Bone marrow (tissue), 2 donors: ENCODE measurements at places on chromosomes 11 and 22.
A peak's percentile ranks its signal among the peaks of the same experiment; 100 is the strongest.

- no peak for DNase-seq
Measured at GRCh38 chr22:37277384-37277783, 4.9 kb upstream of the CYTH4 start.

DNA sequence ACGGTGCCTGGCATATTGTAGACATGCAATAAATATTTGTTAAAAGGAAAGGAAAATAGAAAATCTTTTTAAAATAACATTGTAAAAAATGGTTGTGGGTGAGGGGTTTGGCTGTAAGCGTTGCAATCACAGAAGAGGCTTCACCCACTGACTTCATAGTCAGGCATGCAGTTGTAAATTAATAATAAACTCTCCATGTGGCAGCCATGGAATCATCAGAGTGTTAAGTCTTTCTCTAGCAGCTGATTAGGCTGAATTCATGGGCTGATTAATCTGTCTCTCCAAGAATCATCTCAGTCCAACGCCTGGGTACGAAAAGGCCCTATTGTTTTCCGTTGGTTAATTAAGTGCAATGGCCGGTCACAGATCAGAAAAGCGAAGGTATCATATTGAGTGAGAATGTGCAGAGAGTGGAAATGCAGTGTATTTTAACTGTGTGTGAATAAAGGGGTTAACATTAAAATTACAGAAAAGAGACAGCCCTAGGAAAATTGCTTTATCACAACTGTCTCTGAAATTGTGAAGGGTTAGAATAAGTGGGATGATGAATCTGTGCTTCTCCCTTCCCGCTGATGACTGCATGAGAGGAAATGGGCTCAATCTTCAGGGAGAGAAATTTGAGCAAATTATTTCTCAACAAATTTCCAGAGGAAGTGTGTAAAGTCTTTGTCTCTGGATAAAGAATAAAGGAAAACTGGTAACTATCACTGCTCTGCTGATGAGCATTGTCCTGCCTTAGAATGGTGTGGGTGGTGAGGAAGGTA lies 269.0 kb downstream of the FAM76B start:
- DNase-seq: no peak

- no peak for DNase-seq
Measured at GRCh38 chr11:17381156-17381555, 7.3 kb downstream of the KCNJ11 start.

DNA sequence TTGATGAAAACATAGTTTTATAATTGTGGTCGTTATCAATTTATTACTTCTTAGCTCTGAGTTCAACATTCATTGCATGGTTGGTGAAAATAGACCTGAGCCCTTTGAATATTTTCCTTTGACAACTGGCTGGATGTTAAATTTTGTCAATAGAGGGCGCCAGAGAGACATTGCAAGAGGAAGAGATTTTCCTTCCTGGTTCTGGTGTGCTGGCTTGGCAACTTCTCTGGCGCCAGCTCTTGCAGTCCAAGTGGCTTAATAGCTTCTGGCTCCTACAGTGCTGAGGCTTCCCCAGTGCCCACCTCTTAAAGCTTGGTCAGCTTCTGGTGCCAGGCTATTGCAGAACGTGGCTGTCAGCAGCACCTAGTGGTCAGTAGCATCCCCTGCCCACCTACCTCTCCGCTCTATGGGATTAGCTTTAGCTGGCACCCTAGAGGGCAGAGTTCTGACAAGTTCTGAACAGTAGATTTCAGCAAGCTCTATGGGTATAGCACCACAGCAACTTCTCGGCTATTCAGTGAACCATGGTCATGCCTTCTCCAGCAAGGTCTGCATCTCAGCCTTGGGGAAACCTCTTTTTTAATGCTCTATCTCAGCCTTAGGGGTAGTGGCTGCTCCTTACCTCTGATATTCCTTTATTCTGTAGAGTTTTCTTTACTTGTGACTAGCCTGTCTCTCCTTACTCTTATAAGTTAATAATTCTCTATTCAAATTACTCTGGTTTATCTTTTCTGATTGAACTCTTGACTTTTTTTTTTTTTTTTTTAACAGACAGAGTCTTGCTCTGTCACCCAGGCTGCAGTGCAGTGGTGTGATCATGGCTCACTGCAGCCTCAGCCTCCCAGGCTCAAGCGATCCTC lies 59.4 kb downstream of the ACER3 start:
- DNase-seq: peak; percentile 79

DNA sequence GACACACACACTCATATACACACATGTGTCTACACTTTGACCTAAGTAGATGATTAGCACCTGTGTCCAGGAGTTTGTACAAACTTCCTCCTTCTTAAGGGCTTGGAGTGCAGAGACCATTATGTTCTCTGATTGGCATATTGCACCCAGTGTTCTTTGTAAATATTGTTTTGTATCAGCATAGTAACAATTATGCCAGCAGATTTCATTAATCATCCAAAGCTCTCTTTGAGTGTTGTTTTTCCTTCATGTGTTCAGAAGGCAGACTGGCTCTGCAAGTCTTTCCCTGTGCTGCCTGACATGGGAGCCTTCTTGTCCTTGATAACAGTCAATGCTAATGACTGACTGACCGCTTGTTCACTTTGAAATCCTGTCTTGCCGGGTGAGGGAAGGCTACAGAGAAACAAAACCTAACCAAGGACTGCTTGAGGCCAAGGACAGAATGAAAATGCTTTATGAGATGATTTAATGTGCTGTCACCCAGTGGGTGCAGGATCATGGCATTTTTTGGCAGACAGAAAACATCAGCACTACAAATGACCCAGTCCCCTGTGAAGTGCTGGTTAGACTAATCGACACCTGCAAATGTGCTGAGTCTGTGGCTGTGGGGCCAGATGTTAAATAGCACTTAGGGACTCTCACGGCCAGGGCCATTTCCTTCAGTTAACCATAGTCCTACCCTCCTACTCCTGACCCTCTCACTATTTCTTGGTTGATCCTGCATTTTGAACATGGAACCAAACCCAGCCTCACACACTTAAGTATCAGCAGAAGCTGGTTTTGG lies 6.6 kb upstream of the BARX2 start:
- no peak for DNase-seq

DNA sequence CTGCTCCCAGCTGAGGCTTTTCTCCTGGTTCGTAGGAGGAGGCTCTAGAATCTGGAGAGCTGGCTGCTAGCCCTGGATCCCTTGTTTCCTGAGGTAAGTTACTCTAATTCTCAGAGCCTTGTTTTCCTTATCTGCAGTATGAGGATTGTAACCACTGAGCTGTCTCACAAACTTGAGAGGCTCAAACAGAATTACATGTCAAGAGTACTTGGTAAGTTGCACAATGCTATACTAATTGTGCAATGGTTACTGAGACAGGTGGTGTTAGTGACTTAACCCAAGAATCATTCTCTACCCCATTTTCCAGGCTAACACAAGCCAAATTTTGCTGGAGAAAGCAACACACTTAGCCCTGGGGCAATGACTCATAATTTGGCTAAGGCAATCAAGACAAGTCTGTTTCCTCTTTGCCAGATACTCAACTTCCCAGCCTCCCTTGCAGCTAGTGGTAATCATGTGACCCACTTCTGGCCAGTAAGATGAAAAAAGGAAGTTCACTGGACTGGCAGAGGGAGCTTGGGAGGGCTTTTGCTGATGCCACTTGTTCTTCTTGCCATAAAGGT lies 348.0 kb downstream of the TENM4 start:
- DNase-seq: no peak

GRCh38 chr11:76672431-76673175 lies 2.1 kb upstream of the LRRC32 start:
- DNase-seq: no peak

GRCh38 chr11:69120096-69120875 lies 35.4 kb upstream of the SMIM38 start:
- no peak for DNase-seq

- no peak for DNase-seq
Measured at GRCh38 chr22:42696331-42696967, 24.2 kb downstream of the A4GALT start.

- DNase-seq: no peak
Measured at GRCh38 chr11:124942466-124943253, 6.8 kb upstream of the HEPACAM start.

DNA sequence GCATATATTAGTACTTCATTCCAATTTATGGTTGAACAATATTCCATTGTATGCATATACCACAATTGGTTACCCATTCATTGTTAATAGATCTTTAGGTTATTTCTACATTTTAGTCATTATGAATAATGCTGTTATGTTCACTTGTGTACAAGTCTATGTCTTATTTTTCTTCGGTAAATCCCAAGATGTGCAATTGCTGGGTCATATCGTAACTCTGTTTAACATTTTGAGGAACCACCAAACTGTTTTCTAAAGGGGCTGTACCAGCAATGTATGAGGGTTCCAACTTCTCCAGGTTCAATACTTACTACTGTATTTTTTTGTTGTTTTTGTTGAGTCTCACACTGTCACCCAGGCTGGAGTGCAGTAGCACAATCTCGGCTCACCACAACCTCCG lies 33.1 kb downstream of the NUP98 start:
- DNase-seq: no peak

DNA sequence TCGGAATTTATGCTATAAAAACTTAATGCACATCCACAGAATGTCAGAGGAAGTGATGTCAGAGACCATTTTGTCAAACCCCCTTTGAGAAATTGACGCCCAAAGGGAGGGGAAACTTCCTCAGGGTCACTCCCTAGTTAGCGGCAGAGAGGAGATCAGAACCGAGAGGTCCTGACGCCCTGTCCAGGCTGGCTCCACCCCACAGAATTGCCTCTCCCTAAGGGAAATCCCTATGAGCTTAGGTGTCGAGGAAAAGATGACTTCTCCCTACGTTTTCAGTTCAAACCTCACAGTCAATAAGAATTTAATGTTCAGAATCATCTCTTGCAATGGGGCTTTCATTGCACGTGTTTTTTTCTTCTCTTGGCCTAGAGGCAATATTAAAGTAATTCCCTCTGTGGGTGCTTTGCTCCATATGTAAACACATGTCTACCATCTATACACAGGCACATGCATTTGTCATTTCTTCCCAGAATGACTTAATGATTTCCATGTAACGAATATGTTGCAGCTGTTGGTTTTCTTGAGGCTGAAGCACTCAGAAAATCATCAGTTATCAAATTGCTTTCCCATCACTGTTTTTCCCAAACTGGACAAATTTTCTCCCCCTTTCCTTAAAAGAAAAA lies 148.7 kb upstream of the TIMP3 start:
- DNase-seq: no peak

- no peak for DNase-seq
Measured at GRCh38 chr22:18979957-18980356, 43.9 kb upstream of the PRODH start.

DNA sequence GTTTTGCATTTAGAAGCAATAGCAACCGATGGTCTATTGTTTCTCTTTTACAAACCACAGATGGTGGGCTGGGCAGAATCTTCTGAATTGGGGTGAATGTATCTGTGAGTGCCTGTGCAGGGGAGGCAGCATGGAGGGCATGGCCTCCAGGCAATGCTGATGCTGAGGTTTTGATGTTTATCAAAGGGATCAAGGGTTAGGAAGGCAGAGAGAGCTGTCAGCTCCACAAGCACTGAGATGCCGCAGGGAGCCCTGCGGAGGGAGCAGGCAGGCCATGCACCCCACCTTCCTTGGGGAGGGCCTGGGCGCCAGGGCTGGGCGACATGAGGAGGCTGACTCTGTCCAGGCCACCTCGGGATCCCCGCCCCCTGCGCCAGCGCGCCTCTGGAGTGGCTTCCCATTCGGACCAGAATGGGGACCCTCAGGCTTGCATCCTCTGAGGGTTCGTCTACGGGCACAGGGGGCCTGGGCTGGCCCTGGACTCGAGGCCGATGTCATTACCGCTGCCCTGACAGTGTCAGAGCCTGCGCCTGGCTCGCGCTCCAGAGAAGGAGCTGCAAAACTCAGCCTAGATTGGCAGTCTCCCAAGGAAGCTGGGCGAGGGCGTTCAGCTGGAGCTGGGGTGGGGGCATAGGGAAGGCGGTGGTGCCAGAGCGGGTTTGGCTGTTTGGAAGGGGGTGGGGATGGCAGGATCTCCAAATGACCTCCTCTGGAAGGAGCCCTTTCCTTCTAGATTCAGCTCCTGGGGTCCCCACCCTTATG lies 13.9 kb upstream of the TH start:
- no peak for DNase-seq

DNA sequence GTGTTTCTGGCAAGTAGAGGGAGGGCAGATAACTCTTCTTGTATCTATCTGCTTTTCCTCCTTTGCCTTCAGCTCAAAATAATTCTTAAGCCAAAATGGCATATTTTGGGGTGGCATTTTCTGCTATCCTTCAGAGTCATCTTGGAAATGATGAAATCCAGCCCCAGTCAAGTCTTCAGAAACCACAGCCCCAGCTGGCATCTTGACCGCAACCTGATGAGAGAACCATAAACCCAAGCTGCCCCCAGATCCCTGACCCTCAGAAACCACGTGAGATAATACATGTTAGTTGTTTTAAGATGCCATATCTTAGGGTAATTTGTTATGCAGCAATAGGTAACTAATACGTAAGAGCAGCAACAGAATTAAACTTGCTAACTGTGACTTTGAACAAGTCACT lies 15.1 kb upstream of the PAMR1 start:
- DNase-seq: no peak

GRCh38 chr22:38428714-38429113 lies 26.3 kb downstream of the KCNJ4 start:
- no peak for DNase-seq

DNA sequence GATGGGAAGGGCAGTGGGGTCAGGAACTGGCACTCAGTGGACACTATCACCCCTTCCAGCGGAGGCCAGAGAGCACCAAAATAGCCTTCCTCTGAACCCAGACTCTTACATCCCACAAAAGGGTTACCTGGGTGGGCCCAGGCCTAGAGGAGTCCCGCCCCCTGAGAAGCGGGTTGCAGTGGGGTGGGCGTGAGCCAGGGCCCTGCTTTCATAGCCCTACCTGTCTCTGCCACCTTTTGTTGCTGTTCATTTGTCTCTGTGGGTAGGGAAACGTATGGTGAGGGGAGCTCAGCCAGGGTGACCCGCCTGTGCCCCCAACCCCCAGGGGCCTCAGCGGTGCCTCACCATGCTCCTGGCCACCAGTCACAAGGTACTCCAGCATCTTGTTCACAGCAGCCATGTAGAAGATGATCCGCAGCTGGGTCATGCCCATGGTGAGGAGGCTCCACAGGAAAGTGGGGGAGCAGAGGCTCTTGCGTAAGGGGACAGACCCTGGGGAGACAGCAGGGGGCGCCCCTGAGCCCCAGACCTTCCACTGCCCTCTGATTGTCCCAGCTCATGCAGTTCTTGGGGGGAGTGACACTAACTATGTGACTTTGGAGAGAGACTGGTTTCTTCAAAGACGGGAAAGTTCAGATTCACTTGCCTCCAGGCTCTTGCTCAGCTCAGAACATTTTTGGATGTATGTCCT lies 24.0 kb downstream of the SLC43A1 start:
- peak; percentile 9 for DNase-seq

- no peak for DNase-seq
Measured at GRCh38 chr22:42586381-42586780, 28.3 kb downstream of the POLDIP3 start.
